ENCODE measurements at places on chromosomes 16 and 17.

DNA sequence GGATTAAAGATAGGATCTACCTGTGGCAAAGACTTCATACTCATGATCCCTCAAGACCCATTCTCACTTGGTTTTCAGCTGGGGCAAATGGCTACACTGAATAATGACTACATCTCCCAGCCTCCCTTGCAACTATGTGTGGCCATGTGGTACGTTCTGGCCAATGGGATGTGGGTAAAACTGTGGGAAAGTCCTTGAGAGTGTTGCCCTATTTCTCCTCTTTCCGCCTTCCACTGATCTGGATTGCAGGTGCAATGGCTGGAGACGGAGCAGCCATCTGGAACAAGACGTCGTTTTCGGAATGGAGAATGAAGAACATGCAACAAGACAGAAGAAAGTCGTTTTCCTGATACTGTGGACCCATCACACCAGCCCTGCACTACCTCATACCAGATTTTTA lies 48.5 kb downstream of the HAPSTR1 start:
- no peak for DNase-seq

DNA sequence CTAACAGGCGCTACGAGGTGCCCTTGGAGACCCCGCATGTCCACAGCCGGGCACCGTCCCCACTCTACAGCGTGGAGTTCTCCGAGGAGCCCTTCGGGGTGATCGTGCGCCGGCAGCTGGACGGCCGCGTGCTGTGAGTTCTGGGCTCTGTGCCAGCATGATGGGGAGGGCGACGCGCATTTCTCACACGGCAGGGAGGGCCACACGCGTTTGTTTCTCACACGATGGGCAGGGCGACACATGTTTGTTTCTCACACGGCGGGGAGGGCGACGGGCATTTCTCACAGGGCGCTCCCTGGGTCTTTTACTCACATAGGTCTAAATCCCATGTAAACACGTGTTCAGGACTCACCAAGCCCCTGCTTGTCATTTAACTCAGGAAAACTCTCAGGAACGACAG lies 4.4 kb downstream of the GAA start:
- no peak for DNase-seq

- no peak for DNase-seq
Observed at GRCh38 chr17:32719689-32720088, 157.2 kb downstream of the MYO1D start.

DNA sequence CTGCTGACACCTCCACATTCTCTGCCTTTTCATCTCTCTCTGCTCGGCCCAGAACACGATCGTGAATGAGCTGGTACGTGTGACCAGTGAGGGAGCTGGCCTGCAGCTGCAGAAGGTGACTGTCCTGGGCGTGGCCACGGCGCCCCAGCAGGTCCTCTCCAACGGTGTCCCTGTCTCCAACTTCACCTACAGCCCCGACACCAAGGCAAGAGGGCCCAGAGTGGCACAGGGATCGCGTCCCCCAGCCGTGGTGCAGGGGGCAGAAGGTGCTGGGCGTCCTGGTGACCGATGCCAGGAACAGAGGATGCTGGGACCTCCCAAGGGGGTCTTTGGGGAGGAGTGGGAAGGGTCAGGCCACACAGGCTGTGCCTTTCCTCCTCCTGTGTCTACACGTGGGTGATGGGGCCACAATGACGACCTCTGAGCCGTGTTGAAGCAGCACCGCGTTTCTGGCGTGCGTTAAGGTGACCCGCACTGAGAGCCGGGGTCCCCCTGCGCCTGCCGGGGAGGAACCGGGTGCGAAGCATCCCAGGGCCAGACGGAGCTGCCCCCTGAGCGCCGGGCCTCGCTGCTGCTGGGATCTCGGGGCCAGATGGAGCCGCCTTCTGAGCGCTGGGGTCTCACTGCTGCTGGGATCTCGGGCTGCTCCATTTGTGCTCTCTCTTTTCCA lies 17.4 kb downstream of the GAA start:
- no peak for DNase-seq

DNA sequence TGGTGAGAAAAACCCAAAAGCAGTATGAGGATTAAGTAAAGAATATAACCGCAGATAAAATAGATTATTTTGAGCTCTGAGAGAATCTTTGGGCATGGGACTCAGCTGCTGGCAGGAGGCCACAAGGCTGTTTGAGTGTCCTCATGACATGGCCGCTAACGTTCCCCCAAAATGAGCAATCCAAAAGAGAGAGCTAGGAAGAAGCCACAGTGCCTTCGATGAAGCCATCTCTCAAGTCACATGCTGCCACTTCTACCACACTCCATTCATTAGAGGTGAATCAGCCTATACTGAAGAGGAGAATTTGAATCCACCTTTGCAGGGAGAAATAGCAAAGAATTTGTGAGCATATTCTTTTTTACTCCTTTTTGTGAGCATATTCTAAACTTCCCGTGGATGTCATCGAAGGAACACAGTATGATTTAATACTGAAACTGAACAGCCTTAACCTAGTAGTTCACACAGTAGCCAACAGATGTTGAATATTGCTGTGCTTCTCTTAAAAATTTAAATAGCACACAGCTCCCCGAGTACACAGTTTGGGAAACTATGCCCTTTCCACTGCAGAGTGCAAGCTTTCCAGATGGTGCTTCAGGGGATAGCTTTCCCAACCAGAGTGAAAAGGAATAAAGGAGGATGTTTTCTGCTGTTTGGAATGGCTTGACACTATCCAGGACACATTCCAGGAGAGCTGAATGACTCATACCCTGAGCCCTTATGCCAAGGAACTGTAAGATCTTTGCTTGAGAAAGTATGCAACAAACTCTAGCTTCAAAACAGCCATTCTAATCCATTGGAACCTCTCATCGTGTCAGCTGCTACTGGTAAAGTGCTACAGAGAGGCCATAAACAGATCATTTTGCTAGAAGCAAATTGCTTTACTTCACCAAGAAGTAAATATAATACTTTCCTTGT lies 33.9 kb downstream of the ANKFY1 start:
- no peak for DNase-seq

DNA sequence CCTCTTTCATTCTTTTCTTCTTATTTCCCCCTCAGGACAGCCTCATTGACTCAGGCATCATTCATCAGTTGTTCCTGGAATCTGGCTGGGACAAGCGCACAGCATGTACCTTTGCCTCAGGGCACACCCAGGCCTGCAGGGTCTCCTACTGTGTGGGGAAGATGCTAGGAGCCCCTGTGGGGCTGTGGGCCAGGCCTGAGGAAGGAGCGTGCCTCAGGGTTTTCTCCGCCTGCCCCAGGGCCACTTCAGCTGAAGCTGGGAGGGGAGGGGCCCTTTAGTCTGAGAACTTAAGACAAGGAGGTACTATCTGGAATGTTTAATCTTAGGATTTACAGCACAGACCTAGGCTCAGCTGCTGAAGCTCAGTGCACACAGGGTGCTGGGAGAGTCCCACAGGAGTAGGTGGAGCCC lies 7.9 kb downstream of the ELMO3 start:
- no peak for DNase-seq

GRCh38 chr17:7295230-7296180 lies 1.1 kb upstream of the YBX2 start:
- DNase-seq = no peak

DNA sequence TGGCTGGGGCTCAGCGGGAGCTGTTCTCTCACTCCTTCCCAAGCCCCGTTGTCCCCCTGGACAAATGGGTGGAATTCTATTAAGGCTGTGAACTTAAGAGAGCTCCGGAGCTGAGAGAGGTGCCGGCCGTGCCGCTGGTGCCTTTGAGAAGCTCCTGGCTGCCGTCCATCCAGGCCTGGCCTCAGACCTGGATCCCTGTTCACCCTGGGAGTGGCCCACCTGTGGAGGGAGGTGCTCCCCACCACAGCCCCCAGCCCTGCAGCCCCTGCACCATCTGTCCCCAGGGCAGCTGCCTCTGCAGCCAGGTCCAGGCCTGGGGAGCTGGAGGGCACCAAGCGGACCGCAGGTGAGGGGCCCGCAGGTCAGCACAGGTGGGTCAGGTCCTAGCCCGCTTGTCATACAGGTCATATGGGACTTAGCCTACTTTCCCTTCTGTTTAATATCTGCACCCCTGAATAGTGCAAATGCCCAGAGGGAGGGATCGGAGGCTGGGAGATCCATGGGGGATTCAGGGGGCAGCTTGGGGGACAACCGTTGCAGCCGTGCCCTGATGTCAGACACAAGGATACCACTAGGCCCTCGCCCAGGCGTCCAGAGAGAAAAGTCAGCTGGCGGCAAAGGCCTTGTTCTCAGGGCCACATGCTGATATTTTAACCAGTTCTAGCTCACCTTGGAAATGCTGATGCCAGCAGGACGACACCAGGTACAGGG lies 15.2 kb upstream of the METRNL start:
- DNase-seq = no peak

DNA sequence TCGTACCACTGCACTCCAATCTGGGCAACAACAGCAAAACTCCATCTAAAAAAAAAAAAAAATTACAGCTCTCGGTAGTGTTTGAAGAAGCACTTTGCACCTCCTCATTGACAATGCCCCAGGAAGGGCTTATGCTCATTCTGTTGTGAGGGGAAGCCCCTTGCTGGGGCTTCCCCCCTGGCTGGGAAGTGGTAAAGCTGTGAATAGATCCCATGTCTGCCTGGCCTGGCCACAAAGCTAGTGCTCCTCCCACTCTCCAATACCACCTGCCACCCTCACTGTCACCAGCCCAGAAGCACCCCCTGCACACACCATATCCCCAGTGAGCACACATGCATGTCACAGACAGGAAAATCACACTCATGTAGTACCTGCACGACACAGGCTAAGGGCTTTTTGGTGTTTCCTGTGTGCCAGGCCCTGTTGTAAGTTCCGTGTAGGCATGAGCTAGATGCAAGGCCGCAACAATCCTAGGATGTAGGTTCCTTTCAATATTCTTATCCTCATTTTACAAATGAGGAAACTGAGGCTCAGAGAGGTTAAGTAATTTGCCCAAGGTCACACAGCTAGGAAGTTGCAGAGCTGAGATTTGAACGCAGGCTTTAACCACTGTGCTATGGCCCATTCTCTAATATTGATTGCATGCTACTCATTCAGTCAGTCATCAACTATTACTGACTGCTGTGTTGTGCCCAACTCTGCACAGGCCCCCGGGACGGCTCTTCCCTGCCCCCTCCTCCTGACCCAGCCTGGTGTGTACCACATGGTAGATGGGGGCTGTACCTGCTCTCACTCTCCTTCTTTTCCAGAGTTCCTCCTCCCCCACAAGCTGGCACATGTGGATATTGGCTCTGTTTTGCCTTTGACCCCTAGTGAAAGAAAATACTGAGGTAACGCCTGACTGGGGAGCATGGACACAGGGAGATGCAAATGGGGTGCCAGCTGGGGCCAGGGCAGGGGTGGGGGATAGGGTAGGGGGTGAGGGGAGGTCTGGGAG lies 11.9 kb upstream of the COL1A1 start:
- no peak for DNase-seq

GRCh38 chr16:35795361-35796029 lies 2336.1 kb downstream of the TP53TG3F start:
- no peak for DNase-seq

GRCh38 chr16:46743232-46743719 lies 4.9 kb downstream of the MYLK3 start:
- no peak for DNase-seq

- no peak for DNase-seq
Observed at GRCh38 chr16:58732545-58733247, 1.4 kb downstream of the GOT2 start.

- DNase-seq = no peak
Observed at GRCh38 chr16:1040346-1040745, 32.2 kb upstream of the SSTR5 start.

DNA sequence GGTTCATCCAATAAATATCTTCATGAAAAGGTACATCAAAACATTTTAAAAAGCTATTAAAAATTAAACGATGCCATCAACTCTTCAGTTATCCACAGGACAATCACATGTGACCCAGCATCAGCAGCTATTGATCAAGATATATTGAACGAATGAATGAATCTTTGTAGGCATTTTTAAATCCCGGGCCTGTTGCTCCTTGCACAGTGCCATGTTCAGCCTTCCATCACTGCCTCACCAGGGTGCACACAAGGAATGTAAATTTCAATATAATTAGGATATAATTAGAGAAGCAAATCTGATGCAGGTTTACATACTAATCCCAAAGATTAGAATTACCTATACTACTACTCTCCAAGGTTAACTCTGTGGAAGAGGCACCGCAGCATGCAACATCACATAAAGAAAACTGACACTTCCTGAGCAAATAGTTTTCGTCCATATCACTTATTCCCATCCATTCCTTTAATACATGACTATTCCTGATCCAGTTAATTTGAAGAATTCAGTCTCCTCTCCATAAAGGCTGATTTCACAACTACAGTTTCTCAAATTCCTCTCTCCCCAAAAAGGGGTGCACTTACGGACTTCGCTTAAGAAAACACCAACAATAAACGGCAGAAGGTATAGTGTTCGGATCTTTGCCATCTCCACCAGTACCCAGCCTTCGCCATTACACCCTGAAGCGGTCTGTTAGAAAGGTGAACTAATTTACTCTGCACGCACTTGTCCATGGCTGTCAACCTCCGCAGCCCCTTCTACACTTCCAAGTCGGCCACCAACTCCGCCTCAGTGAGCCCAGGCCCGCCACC lies 938 bp downstream of the NCOR1 start:
- no peak for DNase-seq

DNA sequence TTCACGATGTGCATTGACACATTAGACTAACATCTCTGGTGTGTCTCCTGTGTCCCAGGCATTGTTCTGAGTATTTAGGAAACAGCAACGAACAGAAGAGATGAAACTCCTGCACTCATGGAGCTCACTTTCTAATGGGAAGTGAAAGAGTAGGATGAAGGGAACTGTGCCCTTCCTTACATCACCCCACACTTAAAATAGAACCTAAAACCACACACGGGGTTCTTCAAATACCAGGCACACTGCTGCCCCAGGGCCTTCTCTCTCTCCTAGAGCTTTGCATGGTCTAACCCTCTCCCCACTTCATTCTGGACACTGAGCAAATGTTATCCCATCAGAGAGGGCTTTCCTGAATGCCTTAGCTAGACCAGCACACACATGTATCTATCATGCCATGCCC lies 33.7 kb downstream of the TRIM25 start:
- DNase-seq = no peak

- DNase-seq = no peak
Observed at GRCh38 chr16:67260426-67261063, 11.8 kb downstream of the SLC9A5 start.

GRCh38 chr17:10052106-10052813 lies 146.1 kb downstream of the GAS7 start:
- DNase-seq = no peak

DNA sequence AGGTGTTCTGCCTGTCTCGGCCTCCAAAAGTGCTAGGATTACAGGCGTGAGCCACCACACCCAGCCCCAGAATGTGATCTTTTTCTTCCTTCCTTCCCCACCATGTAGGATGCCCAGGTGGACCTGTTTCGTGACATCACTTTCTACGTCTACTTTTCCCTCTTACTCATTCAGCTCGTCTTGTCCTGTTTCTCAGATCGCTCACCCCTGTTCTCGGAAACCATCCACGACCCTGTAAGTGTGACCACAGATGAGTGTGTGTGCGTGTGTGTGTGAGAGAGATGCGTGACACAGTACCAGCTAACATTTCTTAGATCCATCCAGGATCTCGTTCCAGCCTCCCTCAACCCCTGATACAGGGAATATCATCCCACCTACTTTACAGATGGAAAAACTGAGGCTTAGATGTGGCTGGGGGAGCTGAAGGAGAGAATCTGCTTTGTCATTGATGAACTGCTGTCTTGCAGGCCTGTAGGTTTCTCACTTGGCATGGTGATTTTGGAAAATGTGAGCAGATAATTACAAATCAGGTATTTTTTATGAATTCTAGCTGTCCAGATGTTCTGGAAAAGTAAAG lies 67.1 kb downstream of the ABCC1 start:
- DNase-seq = no peak

GRCh38 chr16:11585460-11586377 lies 1.0 kb downstream of the LITAF start:
- DNase-seq = no peak
